ENCODE measurements at places on chromosomes 4 and X.

- no peak for DNase-seq
These were observed 32.5 kb upstream of the MTMR8 start for GRCh38 chrX:64427787-64428186.

- peak; percentile 29 for DNase-seq
These were observed 26.7 kb downstream of the SMARCA1 start for GRCh38 chrX:129496625-129497024.

GRCh38 chr4:102522031-102522440, 20.9 kb downstream of the NFKB1 start:
- no peak for DNase-seq

DNA sequence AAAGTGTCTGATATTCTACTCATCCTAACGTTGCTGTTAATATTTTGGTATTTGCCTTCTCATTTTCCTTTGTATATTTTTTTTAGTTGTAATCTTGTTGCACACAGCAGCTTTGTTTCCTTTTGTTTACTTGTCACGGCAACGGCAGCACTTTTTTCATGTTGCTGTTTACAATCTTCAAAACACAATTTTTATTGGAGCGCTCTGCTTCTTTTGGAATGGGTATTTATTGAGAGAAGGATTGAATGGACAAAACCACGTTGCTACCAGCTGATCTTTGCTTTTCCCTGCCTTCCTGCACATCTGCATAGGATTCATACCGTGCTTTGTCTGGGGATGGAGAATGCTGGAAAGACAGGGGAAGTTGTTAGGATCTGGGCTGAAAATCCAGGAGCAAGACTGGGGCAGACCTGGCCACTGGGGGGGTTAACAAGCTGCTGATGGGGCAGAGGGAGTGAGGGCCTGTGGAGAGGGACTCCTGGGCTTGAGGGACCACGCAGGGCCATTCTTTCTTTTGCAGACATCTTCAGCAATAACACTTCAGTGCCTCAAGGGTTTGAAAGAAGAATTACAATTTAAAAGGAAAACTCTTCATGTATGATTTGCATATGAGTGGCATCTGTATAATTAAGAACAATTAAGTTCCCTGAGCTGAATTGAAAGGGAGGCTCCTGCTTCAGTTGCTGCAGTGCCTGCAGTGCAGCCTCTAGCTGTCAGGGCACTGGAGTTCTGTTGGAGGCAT, 69.8 kb downstream of the TMEM131L start:
- no peak for DNase-seq

DNA sequence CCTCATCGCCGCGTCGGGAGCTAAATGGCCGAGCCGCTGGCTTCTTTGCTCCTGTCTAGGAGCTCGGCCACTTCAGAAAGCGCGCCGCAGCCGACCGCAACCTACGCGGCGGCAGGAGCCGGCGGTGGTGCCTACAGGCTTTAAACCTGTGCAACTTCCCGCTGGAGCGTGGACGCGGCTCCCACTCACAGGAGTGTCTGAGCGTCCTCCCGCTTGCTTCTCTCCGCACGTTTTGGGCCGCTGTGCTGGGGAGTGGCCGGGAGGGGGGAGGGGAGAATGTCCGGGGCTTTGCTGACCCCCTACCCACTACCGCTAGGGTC, 1.0 kb downstream of the NHSL2 start:
- no peak for DNase-seq

DNA sequence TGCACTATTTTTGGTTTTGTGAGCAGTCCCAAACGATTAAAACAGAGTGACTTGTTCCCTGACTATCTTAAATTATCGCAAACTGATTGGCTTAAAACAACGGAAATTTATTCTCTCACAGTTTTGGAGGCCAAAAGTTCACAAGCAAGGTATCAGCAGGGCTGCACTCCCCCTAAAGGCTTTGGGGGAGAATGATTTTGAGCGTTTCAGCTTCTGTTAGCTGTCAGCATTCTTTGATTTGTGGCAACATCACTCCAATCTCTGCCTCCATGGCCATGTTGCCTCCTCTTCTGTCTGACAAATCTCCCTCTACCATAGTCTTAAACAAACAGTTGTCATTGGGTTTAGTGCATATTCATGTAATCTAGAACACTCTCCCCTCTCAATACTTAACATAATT, 459.6 kb upstream of the ATOH1 start:
- no peak for DNase-seq

DNA sequence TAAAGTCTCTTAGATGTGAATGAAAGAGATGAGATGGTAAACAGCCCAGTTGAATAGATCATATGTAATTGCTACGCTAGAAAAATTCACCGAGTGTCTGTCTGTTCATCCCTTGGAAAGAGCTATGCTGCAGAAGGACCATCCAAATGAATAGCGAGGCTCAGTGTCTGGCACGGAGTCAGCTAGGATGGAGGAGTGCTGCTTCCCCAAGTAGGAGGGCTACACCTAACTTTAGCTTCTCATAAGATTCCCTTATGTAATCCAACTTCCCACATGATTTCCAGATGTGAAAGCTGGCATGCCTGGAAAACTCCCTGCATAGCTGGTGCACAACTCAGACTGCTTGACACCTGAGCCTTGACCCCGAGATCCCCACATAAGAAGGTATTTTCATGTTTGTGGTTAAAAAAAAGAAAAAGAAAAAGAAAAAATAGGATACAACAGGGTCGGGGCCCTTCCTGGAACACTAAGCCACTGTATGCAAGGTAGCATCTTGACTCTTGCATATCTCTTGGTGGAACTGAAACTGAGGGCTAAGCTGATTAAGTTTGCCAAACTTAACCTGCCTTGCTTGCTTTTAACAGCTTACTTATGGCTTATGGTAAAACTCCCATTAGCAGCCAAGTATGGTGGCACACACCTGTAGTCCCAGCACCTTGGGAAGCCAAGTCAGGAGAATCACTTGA, 82.3 kb downstream of the FREM3 start:
- DNase-seq, result peak; percentile 19

DNA sequence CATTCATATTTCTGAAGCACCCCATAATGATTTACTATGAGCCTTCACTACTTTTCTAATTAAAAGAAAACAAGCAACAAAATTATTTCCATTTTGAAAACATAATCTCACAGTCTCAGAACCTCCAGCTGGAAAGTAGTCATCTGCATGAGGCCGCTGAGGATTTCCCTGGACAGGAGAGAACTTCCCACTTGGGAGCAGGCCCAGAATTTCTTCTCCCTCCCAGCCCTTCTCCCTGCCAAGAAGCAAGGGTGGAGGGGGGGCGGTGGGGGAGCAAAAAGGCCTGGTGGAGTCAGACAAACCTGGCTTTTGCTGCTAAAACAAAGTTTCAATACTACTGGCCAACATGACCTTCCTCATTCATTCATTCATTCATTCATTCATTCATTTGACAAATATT, 167.3 kb downstream of the PJA1 start:
- DNase-seq, result peak; percentile 24

- DNase-seq, result peak; percentile 8
These were observed 129.1 kb upstream of the STIM2 start for GRCh38 chr4:26731351-26732035.

- peak; percentile 24 for DNase-seq
These were observed 37.9 kb upstream of the GALNT7 start for GRCh38 chr4:173130687-173131086.

- DNase-seq, result no peak
These were observed 227.1 kb upstream of the JADE1 start for GRCh38 chr4:128582427-128582870.

- DNase-seq, result no peak
These were observed 69.5 kb downstream of the APBB2 start for GRCh38 chr4:41144812-41145211.

- DNase-seq, result peak; percentile 20
These were observed 59.9 kb upstream of the PDGFRA start for GRCh38 chr4:54169176-54169575.

DNA sequence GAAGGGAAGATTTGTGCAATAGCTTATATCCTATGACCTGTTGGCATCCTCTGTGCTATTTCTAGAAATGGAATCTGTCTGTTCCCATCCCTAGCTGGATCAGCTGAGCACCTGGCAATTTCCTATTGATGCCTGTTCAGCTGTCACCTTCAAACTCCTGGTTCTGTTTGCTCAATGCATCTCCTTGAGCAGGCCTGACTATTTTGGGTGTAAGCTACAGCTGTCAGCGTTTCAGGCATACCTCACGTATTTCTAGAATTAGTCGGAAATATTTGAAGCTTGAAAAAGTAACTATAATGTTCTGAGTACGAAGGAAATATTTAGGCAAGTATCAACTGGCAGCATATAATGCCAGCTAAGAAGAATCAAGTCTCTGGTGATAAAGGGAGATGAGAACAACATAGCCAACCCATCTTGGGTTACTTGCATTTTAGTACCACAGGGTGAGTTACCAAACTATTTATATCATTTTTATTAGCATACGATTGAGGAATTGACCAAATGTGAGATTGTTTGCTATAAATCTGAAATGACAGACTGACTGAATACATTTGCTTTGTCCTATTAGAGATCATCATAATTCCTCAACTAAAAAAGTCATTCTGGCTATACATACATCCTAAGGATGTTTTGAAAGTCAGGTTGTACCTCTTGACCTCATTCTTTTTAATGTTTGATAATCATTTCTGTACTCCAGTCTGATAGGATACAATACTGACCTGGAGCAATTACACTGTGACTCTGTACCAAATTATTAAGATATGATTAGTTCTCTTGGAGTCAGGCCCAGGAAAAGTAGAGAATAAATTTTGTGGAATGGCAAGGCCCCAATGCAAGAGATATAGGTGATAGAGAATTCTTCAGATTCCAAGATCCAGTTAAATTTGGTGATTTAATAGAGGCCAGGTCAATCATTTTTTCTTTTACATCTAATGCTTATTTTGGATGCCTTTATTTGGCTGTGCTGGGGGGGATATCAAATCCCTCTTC, 36.4 kb upstream of the PLAC1 start:
- no peak for DNase-seq

GRCh38 chr4:123632693-123633030, 236.1 kb downstream of the SPRY1 start:
- DNase-seq, result no peak
